ENCODE measurements at places on chromosomes 4 and X.

DNA sequence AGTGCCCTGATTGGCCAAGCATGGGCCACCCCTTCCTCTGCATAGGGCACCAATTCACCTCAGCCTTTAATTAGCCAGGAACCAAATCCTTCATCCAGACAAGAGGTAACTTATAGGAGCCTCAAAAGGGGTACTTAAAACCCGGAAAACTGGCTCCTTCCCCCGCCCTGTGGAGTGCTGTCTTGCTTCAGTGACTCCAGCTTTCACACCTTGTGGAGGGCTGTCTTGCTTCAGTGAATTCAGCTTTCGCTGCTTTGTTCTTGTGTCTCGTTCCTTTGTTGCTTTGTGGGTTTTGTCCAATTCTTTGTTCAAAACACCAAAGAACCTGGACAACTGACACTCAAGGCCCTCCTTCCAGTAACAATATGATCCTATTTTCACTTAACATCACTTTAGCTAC, 82.2 kb upstream of the FRG1 start:
- no peak for DNase-seq

GRCh38 chrX:110444996-110445395, 86.3 kb downstream of the RTL9 start:
- DNase-seq = no peak

- DNase-seq = no peak
Measured at GRCh38 chrX:11461201-11462001, 168.2 kb downstream of the AMELX start.

DNA sequence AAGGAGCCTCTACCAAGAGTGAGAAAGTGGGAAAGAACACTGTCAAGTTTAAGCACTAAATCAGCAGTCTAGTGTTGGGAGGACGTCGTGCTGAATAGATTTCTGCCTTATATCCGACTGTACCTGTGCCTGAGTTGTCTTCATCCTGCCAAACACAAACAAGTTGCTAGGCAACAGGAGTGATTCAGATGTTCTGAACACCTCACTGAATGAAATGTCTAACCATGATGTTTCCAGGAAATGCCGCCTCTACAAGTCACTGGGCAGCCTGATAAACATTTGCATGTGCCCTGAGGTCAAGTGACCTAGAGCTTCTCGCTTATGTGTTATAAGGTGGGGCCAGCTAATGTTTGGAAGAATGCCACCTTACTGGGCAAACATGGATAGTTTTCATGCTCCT, 37.9 kb downstream of the SGMS2 start:
- DNase-seq = no peak

DNA sequence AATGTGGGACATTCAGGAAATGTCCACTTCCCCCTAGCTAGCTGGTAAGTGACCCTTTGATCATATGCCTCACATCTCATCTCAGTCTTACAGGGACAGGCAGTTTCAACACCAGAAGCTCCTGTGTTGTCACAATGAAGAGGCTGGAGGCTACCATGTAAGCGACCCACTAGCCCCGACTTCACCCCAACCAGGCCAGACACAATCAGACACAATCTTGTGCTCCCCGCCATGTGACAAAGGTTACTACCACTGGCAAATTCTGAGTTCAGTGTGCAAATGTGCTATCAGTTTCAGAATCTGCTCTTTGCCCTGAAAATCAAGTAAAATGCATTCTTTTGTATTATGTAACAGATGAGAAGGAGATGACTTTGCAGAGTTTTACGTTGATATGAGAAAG, 56.9 kb upstream of the STS start:
- DNase-seq = no peak

- DNase-seq = no peak
Measured at GRCh38 chrX:2794336-2794735, 34.4 kb upstream of the GYG2 start.

GRCh38 chrX:106278951-106279350, 110.8 kb downstream of the PWWP3B start:
- DNase-seq = no peak

- no peak for DNase-seq
Measured at GRCh38 chrX:33855251-33855650, 276.9 kb downstream of the FAM47A start.

Data from GM12864 (cell line).